ENCODE measurements at places on chromosomes 13 and 19.

- no peak for DNase-seq
These were observed 479.2 kb upstream of the NBEA start for GRCh38 chr13:34462843-34463242.

DNA sequence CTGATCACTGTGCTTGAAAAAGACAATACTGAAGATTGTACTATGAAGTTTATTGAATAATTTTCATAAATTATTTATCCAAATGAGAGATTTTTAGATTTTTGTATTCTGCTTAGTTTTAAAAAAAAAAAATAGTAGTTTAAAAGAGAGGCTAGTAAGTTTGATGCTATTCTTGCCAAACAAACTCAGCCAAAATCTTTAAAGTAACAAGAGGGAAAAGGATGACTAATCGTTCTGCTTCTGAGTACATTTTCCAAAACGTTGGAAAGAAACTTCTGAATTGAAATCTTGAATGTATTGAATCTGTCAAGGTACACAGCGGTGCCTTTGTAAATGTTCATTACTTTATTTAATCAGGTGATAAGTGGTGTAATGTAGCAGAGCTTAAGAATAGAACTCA, 34.4 kb downstream of the NUP58 start:
- no peak for DNase-seq

DNA sequence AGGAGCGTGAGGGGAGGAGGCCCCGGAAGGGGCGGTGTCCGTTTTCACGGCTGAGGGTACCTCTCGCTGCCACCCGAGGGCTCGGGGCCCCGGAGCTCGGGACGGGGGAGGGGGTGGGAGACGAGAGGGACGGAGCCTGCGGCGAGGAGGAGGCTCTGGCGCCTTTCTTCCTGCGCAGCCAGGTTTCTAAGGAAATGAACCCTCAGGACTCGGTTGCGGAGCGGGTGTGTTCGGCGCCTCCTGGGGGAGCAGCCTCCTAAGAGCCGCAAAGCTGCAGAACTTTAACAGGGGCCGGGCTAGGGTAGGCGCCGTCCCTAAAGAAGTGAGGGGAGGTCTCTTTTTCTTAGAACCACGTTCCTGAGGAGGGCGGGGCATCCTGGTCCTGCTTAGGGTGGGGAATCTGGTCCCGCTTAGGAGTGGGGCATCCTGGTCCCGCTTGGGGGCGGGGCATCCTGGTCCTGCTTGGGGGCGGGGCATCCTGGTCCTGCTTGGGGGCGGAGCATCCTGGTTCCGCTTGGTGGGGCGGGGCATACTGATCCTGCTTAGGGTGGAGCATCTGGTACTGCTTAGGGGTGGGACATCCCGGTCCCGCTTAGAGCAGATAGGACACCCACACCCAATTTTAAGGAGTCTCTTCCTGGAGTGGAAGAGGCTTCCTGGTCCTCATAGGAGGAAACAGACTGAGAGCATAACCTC, 6.2 kb downstream of the SYT5 start:
- DNase-seq = no peak

GRCh38 chr19:44282846-44283245, 22.0 kb downstream of the ZNF235 start:
- no peak for DNase-seq

DNA sequence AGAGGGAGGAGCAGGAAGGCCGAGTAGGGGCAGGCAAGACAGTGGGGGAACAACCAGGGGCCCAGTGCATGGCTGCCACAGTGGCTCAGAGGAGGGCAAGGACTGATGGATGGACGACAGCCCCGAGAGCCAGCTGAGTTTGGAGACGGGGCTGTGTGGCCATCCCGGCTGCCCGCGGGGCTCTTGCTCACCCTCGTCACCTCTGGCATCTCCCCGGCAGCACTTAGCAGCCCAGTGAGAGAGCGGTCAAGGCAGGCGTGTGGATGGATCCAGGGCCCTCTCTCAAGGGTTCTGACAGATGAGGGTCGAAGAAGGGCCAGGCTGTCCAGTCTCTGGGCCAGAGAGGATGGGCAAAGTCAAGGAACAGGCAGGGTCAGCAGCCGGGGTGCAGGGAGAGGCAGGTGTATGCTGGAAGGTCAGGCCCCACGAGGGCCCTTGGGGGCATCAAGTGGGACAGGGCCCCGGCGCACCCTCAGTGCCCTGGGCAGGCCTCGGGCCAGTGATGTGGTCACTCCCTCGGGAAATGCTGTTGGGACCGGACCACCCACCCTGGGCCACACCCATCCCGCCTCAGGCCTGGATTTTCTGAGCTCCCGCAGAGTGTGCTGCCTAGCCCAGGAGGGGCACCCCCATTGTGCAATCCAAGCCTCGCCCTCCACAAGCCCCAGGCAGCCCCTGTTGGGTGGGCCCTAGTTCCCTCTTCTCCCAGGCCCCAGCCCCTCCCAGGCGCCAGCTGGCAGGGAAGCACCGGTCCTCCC, 56.4 kb upstream of the TPM4 start:
- DNase-seq = no peak
